HAP-1 (cell line): ENCODE measurements at places on chromosomes 3 and 15.

GRCh38 chr15:73482166-73482565 is 39.2 kb downstream of the REC114 start:
- no peak for DNase-seq

- DNase-seq: no peak
Measured at GRCh38 chr3:20564966-20565365, 379.0 kb upstream of the SGO1 start.

DNA sequence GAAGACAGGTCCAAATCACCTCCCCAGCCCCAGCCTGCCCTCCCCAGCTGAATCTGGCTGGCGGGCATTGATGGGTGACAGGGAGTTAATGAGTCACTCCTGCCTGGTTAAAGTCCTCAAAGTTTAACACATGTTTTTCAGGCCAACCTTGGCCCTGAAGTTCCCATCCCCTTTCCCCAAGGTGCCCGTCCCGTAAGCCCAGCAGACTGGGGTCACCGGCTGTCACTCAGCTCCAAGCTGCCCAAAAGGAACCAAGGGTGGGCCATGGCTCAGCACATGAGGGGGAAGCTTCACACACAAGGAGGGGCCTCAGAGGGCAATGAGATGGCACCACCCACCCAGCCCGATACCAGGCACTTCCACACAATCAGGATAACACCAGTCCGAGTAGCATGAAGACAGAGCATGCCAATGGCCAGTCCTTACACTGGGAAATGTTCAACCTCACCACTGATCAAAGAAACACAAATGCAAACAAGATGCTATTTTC is 10.2 kb upstream of the KLF15 start:
- DNase-seq: no peak

DNA sequence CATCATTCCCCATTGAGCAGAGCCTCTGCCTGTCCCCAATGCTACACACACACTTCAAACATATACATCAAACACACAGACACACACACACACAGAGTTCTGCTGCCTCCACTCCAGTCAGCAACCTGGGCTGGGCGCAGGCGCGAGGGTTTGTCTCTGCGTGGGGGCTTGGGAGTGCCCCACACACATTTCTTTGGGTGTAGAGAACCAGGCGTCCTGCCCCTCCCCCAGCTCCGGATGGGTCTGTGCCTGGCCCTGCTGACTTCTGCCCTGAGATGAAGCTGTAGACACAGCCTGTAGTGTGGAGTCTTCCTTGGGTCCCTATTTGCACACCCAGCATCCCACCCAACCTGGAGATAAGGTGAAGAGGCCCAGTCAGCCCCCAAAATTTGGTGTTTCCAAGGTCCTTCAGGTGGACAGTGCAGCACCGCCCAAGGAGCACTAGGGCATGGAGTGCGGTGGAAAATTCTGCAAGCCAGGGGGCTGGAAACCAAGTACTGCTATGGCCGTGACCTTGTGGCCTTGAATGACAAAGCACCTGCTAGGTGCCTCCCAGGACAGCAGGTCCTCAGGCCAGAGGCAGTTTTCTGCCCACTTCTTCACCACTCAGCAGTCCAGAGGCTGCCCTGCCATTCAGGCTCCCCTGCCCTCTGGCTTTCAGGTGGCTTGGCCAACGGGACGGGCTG is 26.8 kb downstream of the FBXW12 start:
- no peak for DNase-seq

DNA sequence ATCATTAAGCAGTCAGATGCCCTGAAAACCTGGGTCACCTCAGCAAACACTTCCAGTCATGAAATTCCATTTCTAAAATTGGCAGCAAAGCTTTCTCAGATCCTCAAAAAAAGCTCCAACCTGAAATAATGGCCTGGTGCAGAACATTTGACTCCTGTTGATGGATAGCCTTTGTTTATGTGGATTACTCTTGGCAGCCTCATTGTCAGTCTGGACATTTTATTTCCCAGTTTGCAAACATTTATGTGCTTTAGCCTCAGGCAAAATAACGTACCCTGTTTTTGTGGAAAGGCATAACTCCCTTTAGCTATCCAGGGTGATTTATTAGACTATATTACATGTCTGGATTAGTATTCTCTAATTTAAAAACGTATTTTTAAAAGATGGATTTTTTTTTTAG is 53.9 kb downstream of the PXYLP1 start:
- peak; percentile 96 for DNase-seq

DNA sequence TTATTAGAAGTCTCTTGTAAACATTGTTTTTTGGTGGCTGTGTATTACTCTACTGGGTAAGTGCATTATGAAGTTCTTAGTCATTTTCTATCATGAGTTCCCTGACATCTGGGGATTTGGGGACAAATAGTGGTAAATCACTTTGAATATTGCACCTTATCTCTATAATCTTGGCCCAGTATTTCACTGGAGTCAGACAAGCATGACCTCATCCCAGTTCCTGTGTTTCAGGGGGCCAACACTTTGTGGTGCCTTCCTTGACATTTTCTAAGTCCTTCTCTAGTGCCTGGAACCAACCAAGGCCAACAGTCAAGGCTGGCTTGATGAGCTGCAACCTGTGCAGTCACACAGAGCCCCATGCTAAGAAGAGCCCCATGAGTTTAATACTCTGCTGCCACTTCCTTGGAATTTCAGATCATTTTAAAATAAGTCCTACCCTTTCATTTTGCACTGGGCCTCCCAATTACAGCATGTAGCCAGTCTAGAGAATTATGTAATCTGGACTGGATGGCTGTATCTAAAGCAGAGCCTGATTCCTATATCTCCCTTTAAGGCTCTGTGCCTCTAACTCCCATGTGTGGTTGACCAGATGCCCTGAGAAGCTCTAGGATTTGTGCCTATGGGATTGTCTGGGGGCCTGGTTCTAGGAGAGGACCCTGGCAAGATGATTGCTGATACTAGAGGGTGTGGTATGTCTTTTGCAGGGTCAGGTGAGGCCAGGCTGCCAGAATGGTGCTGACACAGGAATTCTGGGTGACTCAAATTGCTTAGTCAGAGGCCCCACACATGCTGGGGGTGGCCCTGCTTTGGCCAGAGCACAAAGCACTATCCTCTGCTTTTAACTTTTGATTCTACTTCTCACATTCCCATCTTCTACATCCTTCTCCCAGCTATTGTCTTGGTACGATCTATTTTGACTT is 319.6 kb upstream of the TBC1D5 start:
- no peak for DNase-seq

GRCh38 chr15:101145362-101145761 is 106.5 kb downstream of the CHSY1 start:
- DNase-seq: no peak

DNA sequence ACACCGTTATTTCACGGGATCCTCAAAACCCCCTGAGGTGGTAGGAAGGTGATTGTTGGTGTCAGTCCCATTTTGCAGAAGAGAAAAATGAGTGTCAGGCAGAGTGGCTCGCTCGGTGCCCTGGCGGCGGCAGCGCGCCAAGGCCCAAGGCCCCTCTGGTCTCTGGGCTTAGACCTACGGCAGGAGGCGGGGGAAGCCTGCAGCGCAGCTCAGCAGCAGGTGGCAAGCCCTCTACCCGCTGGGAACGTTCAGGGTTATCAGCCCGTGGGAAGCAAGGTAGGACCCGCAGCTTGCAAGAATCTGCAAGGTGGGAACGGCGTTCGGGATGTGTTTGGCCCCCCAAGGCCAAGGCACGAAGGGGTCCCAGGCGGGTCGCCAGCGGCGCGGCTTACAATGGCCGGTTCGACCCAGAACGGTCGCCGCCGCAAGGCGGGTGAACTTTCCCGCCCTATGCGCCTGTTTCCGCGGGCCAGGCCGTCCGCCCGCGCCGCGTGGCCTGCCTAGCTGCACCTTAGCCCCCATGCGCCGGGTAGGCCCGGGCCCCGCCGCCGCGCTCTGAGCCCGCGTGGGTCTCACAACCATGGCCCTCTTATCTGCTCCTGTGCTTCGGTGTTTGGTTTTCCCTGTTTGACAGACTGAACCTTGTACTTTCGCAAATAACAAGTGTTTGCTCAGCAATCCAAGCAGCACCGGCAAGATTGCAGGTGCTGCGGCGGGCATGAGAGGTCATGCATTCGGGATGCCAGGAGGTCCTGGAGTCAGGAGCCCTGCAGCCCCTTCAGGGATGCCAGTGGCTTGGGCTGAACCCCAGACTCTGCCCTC is 39.7 kb downstream of the CCNL1 start:
- DNase-seq: no peak

GRCh38 chr3:159860269-159861116 is 128.1 kb upstream of the IL12A start:
- no peak for DNase-seq

- DNase-seq: no peak
Measured at GRCh38 chr15:25875566-25875965, 12.4 kb upstream of the ATP10A start.

DNA sequence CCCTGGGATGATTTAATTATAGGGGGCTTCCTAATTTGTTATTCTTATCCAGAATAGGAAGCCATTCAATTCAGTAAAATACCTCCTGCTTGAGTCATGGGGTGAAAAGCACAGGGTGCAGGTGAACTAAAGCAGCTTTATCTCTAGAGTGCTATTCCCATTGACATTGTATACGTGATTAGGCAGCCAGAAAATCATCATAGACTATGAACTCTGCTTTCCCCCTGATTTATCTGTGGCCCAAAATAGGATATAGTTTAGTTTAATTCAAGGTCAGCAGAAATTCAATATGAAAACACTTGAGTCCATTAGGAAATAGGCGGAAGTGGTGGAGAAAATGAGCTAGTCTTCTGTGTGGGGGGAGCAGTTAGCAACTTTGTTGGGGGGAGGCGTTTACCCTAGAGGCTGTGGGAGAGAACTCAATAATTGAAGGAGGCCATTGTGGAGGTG is 18.2 kb upstream of the PRKCI start:
- no peak for DNase-seq

DNA sequence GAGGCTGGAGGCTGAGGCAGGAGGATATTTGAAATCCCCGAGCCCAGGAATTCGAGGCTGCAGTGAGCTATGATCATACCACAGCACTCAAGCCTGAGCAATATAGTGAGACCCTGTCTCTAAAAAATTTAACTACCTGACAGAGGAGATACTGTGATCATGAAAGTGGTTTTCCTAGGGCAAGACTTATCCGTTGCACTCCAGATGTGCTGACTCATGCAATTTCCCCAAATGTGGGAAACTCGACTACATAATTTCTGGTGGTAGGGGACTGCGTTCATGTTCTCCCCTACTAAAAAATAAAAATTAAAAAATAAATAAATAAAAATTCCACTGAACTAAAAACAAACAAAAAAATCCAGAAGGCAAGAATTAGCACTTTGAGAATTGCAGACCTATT is 271.7 kb downstream of the SHQ1 start:
- no peak for DNase-seq
